ENCODE measurements at places on chromosomes 3 and 15.

- no peak for DNase-seq
Measured at GRCh38 chr15:59892985-59893384, 111.1 kb upstream of the FOXB1 start.

DNA sequence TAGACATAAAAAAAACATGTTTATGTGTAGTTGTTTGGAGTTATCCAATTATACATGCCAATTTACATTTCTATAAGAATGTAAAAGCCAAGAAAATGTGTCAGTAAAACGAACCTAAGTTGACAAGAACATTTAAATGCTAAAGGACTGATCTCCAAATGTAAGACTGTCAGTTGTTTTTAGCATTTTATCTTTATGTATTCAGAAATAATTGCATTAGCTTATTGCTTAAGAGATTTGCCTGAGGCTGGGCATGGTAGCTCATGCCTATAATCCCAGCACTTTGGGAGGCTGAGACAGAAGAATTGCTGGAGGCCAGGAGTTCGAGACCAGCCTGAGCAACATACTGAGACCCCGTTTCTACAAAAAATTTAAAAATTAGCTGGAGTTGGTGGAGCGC lies 26.9 kb downstream of the PXK start:
- DNase-seq: no peak

DNA sequence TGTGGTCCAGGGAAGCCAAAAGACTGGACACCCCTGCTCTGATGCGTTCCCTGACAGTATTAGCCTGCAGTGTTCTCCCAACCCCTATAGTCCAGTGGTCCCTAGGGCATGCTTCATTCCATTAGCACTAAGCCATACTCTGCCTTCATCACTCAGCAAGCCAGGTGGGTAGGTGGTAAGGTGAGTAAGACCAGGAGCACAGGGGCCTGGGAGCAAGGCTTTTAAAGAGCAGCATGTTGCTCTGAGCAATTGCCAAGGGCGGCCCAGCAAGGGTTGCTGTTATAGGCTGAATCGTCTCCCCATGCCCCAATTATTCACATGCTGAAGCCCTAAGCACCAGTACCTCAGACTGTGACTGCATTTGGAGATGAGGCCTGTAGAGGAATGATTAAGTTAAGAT lies 11.0 kb downstream of the CXCR6 start:
- no peak for DNase-seq

DNA sequence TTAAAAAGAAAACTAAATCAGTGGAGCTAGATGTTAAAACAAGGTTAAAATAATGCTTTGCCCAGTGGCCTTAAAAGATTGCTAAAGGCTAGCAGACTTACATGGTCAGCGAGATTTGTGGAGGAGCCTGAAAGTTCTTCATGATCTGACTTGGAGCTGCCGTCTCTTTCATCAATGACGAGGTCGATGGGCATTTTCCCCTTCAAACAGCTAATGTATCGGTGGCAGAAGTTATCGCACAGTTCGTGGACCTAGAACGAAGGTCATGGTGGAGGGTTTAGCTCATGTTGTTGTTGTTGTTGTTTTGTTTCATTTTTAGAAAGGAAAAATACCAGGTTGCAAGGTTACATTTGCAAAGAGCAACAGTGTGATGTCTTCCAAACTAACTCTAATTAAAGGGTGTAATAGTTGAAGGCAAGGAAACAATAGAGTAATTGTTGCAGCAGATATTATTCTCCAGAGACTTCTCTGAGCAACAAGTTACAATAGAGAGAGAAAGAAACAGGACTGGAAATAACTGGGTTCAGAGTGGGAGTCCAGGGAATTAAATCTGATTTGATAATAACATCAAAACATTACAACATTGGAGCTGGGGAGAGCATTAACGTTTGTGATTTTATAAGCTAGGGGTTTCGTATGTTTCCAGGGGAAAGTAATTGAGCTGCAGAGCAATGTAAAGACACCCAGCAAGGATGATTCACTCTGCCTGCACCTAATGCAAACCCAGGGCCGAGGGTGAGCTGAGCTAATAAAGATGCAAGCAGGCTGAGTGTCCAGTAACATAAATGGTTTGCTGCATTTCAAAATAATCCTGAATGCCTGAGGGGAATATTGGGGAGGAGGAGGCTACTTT lies 6.6 kb downstream of the MEIS2 start:
- DNase-seq: no peak

- DNase-seq: no peak
Measured at GRCh38 chr3:192892981-192893700, 24.5 kb downstream of the MB21D2 start.

DNA sequence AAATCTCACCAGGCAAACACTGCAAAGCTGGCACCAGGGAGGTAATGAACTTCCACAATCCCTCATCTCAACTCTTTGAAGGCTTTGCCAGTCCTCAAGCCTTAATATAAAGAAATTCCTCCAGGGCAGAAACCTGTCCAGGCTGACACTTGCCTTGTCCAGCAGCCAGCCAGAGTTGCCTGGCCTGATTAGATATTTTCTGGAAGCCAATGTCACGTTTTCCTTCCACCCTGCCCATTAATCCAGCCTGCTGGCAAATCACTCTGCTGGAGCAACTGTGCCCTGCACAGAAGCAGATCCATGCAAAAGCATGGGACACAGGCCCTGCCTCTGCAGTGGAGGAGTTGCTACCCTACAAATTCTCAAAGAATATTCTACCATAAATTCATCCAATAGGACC lies 56.5 kb downstream of the HEG1 start:
- DNase-seq: no peak

GRCh38 chr3:145145461-145145860 lies 1015.5 kb downstream of the PLOD2 start:
- no peak for DNase-seq

DNA sequence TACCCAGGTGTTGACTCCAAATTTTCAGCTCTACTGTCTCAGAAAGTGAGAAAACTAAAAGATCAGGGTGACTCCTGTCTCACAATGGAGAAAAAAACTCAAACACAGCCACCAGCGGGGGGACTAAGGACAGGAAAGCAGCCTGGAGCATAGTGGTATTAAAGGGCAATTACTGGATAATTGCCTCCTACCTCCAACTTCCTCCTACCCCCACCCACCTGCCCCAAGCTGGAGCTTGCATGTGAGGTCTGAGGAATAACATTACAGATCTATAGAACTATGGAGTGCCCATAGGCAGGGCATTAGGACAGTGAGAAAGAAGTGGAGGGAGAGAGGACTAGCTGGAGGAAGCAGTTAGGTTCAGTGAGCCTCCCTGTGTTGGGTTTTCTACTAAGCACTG lies 2.7 kb upstream of the PCCB start:
- no peak for DNase-seq

DNA sequence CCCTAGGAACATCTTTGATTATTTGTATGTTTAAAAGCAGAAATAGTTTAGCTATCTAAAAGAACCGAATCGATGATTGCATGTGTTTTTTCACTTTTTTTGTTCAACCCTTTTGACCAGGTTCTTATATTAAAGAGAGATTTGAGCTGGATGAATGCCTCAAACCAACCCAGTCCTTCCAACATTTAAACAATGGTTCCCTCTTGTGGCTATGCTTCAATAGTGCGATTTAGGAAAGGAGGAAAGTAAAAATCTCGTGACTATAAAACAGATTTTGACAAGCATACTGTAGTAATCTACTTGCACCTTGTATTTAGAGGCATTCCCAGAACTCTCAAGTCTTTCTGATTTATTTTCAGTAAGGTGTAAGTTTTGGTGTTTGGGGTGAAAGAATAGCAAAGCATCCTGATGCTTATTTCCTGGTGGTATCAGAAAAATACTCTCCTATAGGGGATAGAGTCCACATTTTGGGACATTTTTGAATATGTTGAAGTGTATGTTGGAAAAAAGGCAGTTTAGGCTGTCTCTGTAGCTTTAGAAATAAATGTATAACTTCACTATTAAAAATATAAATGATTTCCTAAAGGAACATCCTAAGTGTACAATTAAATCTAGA lies 159.6 kb upstream of the KCNH8 start:
- DNase-seq: no peak

- DNase-seq: no peak
Measured at GRCh38 chr3:16978234-16978920, 93.6 kb downstream of the PLCL2 start.

GRCh38 chr15:77251662-77252061 lies 168.2 kb downstream of the PEAK1 start:
- no peak for DNase-seq

GRCh38 chr3:21644268-21644667 lies 106.7 kb downstream of the ZNF385D start:
- no peak for DNase-seq

DNA sequence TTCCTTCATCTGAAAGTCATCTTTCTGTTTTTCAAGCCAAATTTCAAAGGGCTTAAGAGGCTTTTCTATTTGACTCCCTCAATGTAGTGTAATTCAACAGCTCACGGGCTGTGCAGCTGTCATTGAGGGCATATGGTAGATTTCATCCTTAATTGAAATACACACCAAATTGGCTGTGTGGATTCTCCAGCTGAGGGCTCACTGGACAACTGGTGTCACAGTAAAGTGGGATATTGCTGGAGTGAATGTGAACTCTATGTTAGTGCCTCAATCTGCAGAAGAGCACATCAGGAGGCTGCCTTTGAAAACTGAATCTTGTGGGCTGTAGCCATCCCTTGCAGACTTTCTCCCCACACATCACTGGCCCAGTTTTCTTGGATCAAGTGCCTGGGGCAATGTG lies 120.1 kb downstream of the GALK2 start:
- no peak for DNase-seq

- no peak for DNase-seq
Measured at GRCh38 chr15:62857411-62857853, 185.1 kb upstream of the TPM1 start.

- no peak for DNase-seq
Measured at GRCh38 chr3:16992198-16992597, 107.4 kb downstream of the PLCL2 start.

DNA sequence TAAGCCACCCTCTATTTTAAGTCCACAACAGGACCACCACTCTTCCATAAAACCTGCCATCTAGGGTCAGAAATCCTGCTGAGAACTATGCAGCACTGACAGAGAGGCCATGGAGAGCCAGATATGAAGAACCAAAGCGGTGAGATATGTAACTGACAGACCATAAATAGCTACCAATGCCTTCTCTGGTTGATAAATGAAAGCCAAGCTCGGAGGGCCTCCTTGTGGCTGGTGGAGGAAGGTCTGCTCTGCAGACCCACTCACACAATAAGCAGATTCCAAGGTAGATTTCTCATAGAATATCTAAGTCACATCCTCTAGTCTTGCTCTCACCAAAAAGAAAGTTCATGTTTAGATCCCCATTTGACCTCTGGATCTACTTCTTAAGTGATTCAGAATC lies 38.9 kb downstream of the RYK start:
- DNase-seq: no peak

GRCh38 chr3:106048946-106049481 lies 180.2 kb upstream of the CBLB start:
- no peak for DNase-seq

GRCh38 chr3:16604433-16604832 lies 790 bp downstream of the DAZL start:
- no peak for DNase-seq

GRCh38 chr3:106560451-106560966 lies 691.7 kb upstream of the CBLB start:
- no peak for DNase-seq

- no peak for DNase-seq
Measured at GRCh38 chr3:111237946-111238345, 166.3 kb downstream of the NECTIN3 start.

GRCh38 chr15:39131609-39132008 lies 449.3 kb upstream of the THBS1 start:
- DNase-seq: no peak

GRCh38 chr3:51709004-51709420 lies 2.1 kb downstream of the GRM2 start:
- no peak for DNase-seq

- no peak for DNase-seq
Measured at GRCh38 chr15:83430441-83430840, 16.7 kb upstream of the SH3GL3 start.

- no peak for DNase-seq
Measured at GRCh38 chr3:111919370-111920065, 59.3 kb upstream of the ABHD10 start.

DNA sequence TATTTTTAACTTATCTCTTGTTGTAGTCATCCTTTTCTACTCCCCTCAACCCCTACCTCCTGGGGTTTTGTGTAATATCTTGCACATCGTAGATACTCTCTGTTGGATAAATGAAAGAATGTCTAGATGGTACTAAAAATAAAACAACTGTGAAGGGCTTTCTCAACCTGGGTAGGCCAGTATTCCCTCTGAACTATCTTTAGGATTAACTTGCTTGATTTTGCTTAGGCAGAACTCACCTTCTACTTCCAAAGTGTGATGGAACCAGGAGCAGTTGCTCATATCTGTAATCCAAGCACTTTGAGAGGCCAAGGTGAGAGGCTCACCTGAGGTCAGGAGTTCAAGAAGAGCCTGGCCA lies 32.8 kb upstream of the TIPARP start:
- no peak for DNase-seq

DNA sequence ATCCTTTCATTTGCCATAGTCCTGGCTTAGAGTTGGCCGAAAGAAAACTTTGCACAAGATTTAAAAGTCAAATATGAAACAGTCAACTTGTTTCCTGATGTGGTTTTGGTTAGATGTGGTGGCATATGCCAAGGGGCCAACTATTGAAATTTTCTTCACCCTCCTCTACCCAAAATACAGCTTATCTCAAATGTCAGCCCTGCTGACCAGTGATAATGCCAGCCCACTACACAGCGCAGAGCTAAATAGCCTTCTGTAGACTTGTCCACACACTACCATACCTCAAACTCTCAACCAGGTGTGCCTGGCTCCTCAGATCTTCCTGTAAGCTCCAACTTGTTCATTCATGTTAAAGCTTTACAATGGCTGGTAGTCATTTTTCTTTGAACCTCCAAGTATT lies 368.5 kb upstream of the STAC start:
- DNase-seq: no peak

DNA sequence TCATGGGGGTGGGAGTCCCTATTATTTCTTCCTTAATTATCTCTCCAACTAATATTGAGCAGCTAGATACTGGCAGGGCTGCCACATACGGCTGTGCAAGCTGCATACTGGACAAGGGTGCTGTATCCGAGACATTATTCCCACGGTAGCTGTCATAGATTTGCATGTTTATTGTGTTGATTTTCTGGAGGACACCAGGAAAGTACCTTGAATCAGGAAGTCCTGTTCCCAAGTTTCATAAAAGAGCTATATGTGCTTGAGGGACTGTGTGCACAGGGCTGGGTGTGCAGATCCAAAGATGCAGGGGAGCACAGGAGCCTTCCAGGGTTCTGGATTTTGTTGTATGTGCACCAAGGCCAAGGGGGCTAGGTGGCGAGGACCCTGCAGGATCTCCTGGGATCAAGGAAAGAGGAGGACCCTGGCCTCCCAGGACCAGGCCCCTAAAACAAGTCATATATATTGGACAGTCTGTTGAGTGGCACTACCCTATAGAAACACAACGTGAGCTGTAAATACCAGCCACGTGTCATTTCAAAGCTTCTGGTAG lies 119.2 kb upstream of the ALDH1A3 start:
- no peak for DNase-seq

DNA sequence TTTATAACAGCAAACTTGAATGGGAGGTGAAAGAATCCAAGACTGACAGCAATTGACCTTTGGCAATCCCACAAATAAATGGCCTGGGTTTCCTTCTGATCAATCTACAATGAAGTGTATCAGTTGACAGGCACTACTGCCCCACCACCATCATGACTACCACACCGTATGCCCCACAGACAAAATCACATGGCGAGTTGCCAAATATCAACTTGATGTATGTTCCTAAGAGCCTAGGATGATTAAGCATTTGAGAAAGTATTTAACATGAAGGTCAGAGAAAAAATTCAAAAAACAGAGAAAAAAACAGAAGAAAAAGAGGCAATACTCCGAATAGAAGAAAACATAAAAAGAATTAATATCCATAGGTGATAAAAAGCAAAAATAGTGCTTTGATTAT lies 215.9 kb upstream of the STAC start:
- no peak for DNase-seq

Data from D721Med (cell line).